CD4-positive, alpha-beta T cell treated with Interleukin-17A for 1 hour (primary cell): ENCODE measurements at places on chromosomes 12 and 14.

DNA sequence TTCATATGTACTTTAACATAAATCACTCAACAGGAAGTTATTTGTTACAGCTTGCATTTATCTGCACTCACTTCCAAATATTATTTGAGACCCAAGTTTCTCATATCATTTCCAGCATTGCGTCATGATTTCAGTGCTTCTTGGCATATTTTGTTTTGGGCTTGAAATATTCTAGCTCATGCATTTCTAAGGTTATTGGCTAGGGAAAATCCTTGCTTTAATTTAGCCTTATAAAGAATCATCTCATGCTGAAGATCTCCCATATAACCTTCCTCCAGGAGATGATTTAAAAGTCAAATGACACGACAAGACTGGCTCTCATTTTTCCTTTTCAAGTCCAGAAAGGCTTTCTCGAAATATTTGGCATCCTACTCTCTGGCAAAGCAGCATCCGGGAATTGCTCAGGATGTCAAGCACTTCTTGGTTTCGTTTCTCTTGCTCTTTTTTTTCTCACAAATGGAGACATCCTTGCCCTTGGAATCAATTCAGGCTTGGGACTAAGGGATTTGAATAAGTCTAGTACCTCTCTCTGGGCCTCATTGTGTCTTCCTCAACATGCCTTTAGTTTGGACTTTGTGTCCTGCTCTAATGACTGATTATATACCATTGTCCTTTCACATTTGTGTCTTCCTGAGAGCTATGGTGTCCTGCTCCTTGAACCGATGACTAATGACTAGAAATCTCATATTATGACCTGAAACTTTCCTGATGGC is 295.0 kb downstream of the RMST start:
- no peak for DNase-seq

- DNase-seq: no peak
Observed at GRCh38 chr14:64834965-64835364, 44.7 kb downstream of the SPTB start.

GRCh38 chr12:65830305-65830704 is 6.0 kb downstream of the HMGA2 start:
- DNase-seq: no peak

DNA sequence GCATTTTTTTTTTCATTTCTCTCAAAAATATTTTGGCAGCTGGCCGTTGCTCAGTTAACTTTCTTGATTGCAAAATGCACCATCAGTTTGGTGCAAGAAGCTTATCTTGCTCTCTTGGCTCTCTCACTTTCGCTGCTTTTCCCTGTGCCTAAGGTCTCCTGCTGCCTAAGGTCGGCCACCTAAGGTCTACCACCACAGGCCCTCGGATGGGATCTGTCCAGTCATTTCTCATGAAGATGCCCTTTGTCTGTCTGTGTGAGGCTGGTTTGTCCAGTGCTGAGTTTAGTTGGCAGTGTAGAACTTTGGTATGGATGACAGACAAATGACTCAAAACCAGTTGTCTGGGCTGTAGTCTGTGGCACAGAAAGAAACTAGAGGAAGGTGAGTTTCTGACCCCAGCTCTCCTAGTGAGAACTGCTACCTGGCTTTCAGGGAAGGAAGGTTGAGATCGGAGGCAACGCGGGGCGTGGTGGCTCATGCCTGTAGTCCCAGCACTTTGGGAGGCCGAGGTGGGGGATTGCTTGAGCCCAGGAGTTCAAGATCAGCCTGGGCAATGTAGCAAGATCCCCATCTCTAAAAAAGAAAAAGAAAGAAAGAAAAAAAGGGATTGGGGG is 2.6 kb downstream of the MLXIP start:
- no peak for DNase-seq

DNA sequence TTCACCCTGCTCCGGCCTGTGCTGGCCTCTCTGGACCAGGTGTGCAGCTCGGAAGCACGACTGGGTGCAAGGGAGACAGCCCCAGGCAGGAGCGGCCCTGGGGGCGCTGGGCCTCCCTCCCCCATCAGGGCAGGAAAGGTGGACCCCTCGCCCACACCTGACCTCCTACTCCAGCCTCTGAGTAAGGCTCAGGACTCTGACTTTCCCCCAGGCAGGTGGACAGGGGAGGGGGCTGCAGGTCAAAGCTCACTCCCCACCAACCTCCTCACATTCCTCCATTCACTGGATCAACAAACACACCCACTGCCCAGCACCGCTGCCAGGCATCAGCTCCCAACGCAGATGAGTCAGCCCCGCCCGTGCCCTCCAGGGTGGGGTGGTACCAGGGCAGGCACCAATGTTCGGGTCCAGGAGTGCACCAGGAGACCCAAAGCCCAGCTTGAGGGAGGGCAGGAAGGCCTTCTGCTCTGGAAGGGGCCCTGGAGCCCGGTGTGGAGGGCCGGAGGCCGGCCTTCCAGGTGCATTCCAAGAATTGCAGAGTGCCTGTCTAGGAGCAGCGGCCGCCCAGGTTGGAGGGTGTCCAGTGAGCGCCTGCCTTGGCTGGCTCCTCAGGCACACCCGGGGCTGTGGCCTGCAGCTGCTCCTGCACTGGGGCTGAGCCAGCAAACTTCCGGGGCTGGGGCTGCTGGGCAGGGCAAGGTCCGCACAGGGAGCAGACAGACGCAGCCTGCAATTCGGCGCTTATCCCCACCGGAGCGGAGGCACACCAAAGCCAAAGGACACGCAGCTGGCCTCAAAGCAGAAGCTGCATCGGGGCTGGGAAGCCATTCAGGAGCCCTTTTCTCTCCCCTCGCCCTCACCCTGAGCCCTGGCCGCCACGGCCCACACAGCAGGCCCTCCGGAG is 1.6 kb upstream of the INF2 start:
- DNase-seq: no peak

DNA sequence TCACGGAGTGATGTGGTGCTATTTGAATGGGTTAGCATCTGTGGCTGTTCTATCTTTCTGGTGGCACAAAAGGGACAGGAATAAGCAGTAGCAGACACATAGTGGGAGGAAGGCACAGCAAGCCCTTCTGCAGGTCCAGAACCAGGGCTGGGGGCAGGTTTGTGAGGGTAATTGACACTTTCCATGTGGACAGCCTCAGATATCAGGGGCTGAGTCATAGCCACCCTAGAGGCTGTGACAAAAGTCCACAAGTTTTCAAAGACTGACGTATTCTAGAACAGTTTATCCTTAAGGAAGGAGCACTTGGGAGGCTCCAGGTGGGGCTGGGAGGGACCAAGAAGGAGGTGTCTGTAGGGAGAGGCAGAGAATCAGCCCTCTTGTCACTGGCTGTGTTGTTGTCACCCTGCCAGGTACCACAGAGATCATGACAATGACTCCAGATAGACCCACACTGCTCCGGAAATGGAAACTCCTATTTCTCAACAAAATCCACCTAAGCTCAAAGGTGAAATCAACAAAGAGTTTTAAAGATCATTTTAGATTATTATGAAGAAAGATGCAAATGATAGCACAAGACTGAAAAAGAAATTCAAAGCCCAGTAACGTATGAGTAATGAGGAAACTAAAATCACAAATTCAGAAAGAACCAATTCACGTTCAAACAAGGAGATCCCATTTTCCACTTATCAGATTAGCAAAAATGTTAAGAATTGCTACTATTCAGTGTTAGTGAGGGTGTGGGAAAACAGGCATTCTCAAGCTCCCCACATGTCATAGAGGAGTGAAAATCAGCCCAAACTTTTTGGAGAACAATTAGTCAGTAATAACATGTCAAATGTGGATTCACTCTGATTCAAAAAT is 48.3 kb downstream of the NFKBIA start:
- DNase-seq: no peak

GRCh38 chr12:2413999-2414792 is 361.4 kb downstream of the CACNA1C start:
- no peak for DNase-seq
